ENCODE measurements at places on chromosomes 1 and 21. TPM values are rescaled to one million over a fixed set of nuclear protein-coding genes. Genes with fewer than 3 reads are reported as not detected.

DNA sequence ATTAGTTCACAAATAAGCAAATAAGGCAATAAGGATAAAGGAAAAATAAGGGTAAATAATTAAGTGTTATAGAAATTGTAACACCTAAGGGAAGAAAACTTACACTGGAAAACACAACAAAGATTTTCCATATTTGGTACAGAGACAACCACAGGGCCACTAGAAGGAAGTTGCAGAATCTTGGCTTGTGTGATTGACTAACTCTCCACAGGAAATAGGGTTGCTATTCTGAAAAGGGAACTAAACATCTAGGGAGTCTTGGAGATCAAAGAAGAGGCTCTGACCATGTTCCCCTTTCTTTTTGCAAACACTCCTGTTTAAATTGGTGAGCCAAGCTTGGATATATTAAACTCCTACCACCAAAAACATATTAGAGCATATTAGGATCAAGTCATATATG lies 59.1 kb downstream of the APCS start:
- no peak overlapping the region for H3K27ac ChIP-seq
- H3K4me3 ChIP-seq = no peak overlapping the region
- H3K36me3 ChIP-seq = no peaks in the 10 kb centered on the region

DNA sequence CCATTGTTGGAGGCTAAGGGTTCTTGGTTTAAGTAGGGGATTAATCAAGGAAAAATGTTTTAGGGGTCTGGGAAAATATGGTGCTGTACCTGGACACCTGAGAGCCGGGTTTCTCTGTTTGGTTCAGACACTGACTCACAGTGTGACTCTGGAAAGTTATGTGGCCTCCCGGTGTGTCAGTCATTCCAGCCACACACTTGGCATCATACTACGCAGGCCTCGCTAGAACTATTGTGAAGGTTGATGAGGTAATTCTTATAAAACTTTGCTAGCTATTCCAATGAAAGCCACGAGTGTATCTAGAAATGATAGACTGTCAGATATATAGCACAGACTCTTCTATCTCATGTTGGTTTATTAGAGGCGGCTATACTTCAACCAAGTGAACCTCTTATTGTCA lies 4.8 kb upstream of the CAMSAP2 start:
- no peak for DNase-seq
- no peak overlapping the region for H3K27ac ChIP-seq
- H3K4me3 ChIP-seq = no peak overlapping the region
- peaks cover 7% of the 10 kb centered on the region for H3K4me1 ChIP-seq
- H3K27me3 ChIP-seq = no peaks in the 10 kb centered on the region

DNA sequence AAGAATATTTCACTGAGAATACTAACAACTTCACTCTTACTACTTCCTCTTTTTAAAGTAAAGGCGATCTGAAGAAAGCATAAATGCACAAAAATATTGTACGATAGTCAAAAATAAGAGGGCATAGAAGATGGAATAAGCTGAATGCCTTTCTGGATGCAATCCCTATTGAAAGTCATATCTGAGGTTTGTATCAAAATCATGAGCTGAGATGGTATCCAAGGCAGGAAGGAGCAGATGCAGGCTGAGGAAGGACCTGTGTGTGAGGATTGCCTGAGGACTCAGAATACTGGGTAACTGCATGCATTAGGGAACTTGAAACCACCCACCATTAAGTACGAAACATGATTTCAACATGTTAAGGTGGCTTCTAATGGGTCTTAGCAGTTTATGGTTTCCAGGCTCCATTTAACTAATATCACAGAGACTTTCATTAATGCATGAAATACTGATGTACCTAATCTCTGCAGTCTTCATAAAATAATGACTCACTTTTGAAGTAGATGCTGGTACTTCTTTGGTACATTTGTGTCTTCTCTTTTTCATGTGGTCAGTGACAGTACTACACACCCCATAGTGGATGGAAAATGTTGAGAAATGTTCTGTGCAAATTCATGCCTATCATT lies 29.6 kb upstream of the RGS1 start:
- DNase-seq = no peak
- peak overlapping the region; percentile 60 for H3K4me3 ChIP-seq
- peak overlapping the region; percentile 47 for H3K27ac ChIP-seq
- H3K36me3 ChIP-seq = no peaks in the 10 kb centered on the region

DNA sequence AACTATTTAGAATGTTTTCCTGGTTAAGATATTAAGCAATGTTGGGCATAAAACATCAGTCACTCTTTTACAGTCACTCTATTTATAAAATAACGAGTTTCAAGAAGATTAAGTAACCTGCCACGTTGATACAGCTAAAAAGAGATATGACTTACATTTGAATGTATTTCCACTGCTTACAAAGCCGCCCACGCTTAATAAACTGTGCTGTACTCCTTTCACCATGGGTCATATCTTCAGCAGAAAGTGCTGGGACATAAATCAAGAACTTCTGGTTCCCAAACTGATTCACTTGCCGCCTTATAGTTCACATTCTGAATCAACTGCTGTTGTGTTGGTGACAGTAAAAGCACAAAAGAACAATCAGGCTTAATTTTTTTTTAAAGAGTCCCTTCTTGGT lies 666.7 kb downstream of the NCAM2 start:
- no peak for DNase-seq
- H3K4me3 ChIP-seq = no peak overlapping the region
- H3K27ac ChIP-seq = no peak overlapping the region
- no peaks in the 10 kb centered on the region for H3K36me3 ChIP-seq
- H3K27me3 ChIP-seq = no peaks in the 10 kb centered on the region
- H3K4me1 ChIP-seq = no peaks in the 10 kb centered on the region

- peak overlapping the region; percentile 56 for H3K27ac ChIP-seq
- peak overlapping the region; percentile 28 for H3K4me3 ChIP-seq
- H3K36me3 ChIP-seq = no peaks in the 10 kb centered on the region
- DNase-seq = no peak
These were observed 15.0 kb upstream of the F5 start for GRCh38 chr1:169601096-169601881.

Gene UBL4B
- total RNA-seq = not detected

Gene SYCP1
- total RNA-seq = not detected

Gene TOR1AIP2
- total RNA-seq = 81.0 TPM

Gene SLAMF1
- total RNA-seq = 70.3 TPM

Data from CD4-positive, CD25-positive, alpha-beta regulatory T cell (primary cell).